ENCODE measurements at places on chromosomes 12 and 14. TPM values are rescaled to one million over a fixed set of nuclear protein-coding genes. Genes with fewer than 3 reads are reported as not detected.

Gene CYP27B1
- 0.20 TPM for total RNA-seq

Gene SYT1
- 25.2 TPM for total RNA-seq

Gene TDRD9
- 8.5 TPM for total RNA-seq

Gene CCDC175
- not detected for total RNA-seq

Gene GRIN2B
- total RNA-seq: not detected

Gene RIPK3
- not detected for total RNA-seq

Gene TAS2R20
- total RNA-seq: 3.8 TPM

Gene STYK1
- total RNA-seq: 0.53 TPM

Gene CCDC63
- total RNA-seq: not detected

Gene ZNF740
- 15.4 TPM for total RNA-seq

Gene KIF5A
- 2.1 TPM for total RNA-seq

Gene CATSPERB
- not detected for total RNA-seq

Gene OR4M1
- total RNA-seq: not detected

Gene TRIAP1
- 16.9 TPM for total RNA-seq

Gene ABCC9
- 46.0 TPM for total RNA-seq

Gene SLC38A4
- 0.56 TPM for total RNA-seq

Gene RNU6-7
- total RNA-seq: not detected

Gene LLPH
- total RNA-seq: 5.0 TPM

Gene OR10AD1
- total RNA-seq: not detected

Gene ASCL1
- not detected for total RNA-seq

Gene AQP2
- not detected for total RNA-seq

Gene KRT80
- total RNA-seq: 0.65 TPM

Gene NUMB
- total RNA-seq: 32.2 TPM

Gene IFT43
- 27.0 TPM for total RNA-seq

Gene POC1B
- total RNA-seq: 12.8 TPM

Gene JPH4
- total RNA-seq: not detected

Gene MGP
- total RNA-seq: 251 TPM

Gene ARHGEF25
- 31.5 TPM for total RNA-seq

Gene RAB3IP
- total RNA-seq: 2.8 TPM

Gene NTS
- total RNA-seq: 0.39 TPM

Gene TRAF3
- 36.7 TPM for total RNA-seq

Gene OTX2
- total RNA-seq: not detected

Gene SDR9C7
- not detected for total RNA-seq

Gene KRT84
- total RNA-seq: not detected

Gene CLEC4E
- not detected for total RNA-seq

Gene SYNE3
- total RNA-seq: 10.2 TPM

Gene HOXC4
- total RNA-seq: 1.2 TPM

Gene KRT82
- total RNA-seq: not detected

Gene NYNRIN
- 6.9 TPM for total RNA-seq

Gene KRT77
- not detected for total RNA-seq

Gene COL2A1
- not detected for total RNA-seq

Gene CRACR2A
- total RNA-seq: 4.3 TPM

Gene PMEL
- 0.65 TPM for total RNA-seq

Gene AICDA
- total RNA-seq: not detected

Gene AEBP2
- 31.7 TPM for total RNA-seq

Gene NDUFA12
- total RNA-seq: 50.5 TPM

Gene CCNT1
- total RNA-seq: 25.7 TPM

Gene LRRIQ1
- 0.17 TPM for total RNA-seq

Gene RNASE3
- total RNA-seq: not detected

Gene CRIP1
- 5.1 TPM for total RNA-seq

Gene FSCB
- total RNA-seq: not detected

Gene SLC2A14
- 0.13 TPM for total RNA-seq

Gene MAP1LC3B2
- total RNA-seq: 0.52 TPM

Gene GPR65
- total RNA-seq: 0.07 TPM

Gene RD3L
- total RNA-seq: not detected

Gene TAS2R46
- total RNA-seq: 4.8 TPM

Gene ACRBP
- total RNA-seq: 0.26 TPM

Gene RNASE7
- total RNA-seq: not detected

Data from smooth muscle cell of the pulmonary artery (primary cell).